ENCODE measurements at places on chromosomes 6 and 20. TPM values are rescaled to one million over a fixed set of nuclear protein-coding genes. Genes with fewer than 3 reads are reported as not detected.

DNA sequence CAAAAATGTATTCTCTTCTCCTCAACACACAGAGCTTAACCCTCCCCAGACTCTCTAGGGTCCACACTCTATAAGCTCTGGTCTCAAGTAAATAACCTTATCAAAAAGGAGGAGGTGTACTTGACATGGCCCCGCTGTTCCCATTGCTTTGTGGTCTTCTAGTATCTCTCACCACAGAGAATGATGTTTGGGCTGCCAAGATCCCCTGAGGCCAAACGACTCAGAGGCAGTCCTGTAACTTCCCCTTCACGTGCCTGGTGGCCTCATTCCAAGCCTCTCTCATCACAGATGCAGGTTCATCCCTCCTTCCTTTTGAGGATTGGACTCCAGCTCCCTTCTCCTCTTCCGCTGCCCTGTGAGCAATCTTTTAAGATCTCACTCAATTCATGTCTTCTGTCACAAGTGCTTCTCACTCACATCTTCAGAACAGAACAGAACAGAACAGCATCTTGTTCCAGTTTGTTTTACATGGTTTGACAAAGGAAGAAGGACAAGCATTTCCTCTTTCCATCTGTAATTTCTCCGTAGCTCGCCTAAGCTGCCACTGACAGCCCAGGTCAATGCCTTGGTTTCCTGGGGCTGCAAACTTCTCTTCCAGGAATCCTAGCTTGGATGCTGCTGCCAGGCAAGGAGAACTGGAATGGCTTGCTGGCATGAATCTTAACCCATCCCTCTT, 541.5 kb downstream of the CD83 start:
- peaks cover 24% of the 10 kb centered on the region for H3K27me3 ChIP-seq
- peaks cover 3% of the 10 kb centered on the region for H3K36me3 ChIP-seq

GRCh38 chr6:124996411-124996810, 34.2 kb downstream of the RNF217 start:
- no peak overlapping the region for H3K27ac ChIP-seq
- H3K36me3 ChIP-seq, result no peaks in the 10 kb centered on the region
- H3K27me3 ChIP-seq, result no peaks in the 10 kb centered on the region
- no peak overlapping the region for H3K4me3 ChIP-seq
- DNase-seq, result no peak
- no peaks in the 10 kb centered on the region for H3K4me1 ChIP-seq

- peaks cover 14% of the 10 kb centered on the region for H3K4me1 ChIP-seq
- no peaks in the 10 kb centered on the region for H3K27me3 ChIP-seq
- no peak overlapping the region for H3K4me3 ChIP-seq
These were observed 79.4 kb downstream of the ASXL1 start for GRCh38 chr20:32437391-32438074.

GRCh38 chr20:4814696-4815252, 93.1 kb downstream of the PRND start:
- DNase-seq, result no peak
- H3K36me3 ChIP-seq, result peaks cover 22% of the 10 kb centered on the region
- peak overlapping the region; percentile 99 for H3K27ac ChIP-seq
- peak overlapping the region; percentile 89 for H3K4me3 ChIP-seq

The DAAM2 gene
- total RNA-seq, result not detected

The FAM209B gene
- total RNA-seq, result 1.2 TPM

The ZNF391 gene
- total RNA-seq, result 0.44 TPM
